ENCODE measurements at places on chromosomes 5 and 9. TPM values are rescaled to one million over a fixed set of nuclear protein-coding genes. Genes with fewer than 3 reads are reported as not detected.
A peak's percentile ranks its signal among the peaks of the same experiment; 100 is the strongest.

GRCh38 chr9:135531096-135531495 is 9.9 kb downstream of the LCN1 start:
- no peak for DNase-seq
- peaks cover 7% of the 10 kb centered on the region for H3K27me3 ChIP-seq
- no peaks in the 10 kb centered on the region for H3K4me1 ChIP-seq
- no peaks in the 10 kb centered on the region for H3K36me3 ChIP-seq

DNA sequence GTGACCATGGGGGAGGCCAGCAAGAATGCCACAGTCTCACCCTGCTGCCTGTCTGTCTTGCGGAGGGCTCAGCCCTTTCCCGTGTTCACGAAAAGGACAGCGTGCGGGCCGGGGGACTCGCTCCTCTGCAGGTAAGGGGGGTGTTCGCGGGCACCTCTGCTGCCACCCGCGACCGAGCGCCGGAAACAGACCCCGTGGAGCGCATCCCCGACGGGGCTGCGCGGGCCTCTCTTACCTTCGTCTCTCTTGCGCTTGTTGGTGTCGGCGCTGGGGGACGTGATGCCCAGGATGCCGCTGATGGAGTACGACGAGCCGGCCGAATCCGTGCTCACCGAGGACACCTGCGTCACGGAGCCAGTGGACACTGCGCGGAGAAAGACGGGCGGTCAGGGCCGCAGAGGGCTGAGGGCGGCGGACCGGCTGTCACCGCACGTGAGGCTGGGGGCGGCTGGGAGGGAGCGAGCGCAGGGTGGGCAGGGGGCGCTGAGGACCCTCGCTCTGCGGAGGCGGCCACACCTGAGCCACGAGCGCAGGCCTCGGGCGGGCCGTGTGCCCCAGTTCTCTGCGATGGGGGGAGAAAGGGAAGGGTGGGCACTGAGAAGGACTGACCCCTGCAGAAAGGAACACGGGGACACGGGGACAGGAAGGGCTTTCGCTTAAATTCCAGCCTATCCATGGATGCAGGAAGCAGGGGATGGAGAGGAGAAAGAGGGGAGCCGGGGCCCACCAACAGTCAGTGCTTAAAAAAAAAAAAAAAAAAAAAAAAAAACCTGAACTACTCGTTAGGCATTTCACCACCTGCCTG is 31.5 kb downstream of the PAX5 start:
- H3K36me3 ChIP-seq: no peaks in the 10 kb centered on the region
- no peaks in the 10 kb centered on the region for H3K4me1 ChIP-seq
- H3K27ac ChIP-seq: no peak overlapping the region
- DNase-seq: no peak
- no peak overlapping the region for H3K4me3 ChIP-seq

CXCL14 gene
- total RNA-seq: not detected

- H3K36me3 ChIP-seq: no peaks in the 10 kb centered on the region
- peak; percentile 76 for DNase-seq
Measured at GRCh38 chr5:107476783-107477182, 194.0 kb downstream of the EFNA5 start.

DNA sequence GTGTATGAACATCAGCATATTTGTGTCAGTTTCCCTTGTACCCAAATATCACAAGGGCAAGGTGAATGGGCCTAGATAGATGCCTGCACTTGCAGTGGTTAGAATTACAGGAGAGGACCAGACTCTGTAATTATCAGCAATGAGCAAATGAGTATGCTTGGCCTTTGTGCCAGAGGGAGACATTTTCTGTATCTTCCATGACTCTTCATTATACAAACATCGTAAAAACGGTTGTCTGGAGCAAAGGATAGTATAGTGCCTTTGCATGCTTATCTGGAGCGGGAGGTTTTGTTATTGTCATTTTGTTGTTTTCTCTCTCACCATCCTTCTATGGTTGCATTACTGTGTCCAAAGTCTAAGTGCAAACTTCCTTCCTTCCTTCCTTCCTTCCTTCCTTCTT is 1568.5 kb upstream of the NUDT12 start:
- H3K27me3 ChIP-seq: no peaks in the 10 kb centered on the region
- H3K4me3 ChIP-seq: no peak overlapping the region
- no peak overlapping the region for H3K27ac ChIP-seq

RECK gene
- 4.3 TPM for total RNA-seq

LMAN2 gene
- 112 TPM for total RNA-seq

GRCh38 chr5:167658889-167659288 is 632.6 kb upstream of the WWC1 start:
- H3K4me1 ChIP-seq: no peaks in the 10 kb centered on the region
- DNase-seq: no peak

DNA sequence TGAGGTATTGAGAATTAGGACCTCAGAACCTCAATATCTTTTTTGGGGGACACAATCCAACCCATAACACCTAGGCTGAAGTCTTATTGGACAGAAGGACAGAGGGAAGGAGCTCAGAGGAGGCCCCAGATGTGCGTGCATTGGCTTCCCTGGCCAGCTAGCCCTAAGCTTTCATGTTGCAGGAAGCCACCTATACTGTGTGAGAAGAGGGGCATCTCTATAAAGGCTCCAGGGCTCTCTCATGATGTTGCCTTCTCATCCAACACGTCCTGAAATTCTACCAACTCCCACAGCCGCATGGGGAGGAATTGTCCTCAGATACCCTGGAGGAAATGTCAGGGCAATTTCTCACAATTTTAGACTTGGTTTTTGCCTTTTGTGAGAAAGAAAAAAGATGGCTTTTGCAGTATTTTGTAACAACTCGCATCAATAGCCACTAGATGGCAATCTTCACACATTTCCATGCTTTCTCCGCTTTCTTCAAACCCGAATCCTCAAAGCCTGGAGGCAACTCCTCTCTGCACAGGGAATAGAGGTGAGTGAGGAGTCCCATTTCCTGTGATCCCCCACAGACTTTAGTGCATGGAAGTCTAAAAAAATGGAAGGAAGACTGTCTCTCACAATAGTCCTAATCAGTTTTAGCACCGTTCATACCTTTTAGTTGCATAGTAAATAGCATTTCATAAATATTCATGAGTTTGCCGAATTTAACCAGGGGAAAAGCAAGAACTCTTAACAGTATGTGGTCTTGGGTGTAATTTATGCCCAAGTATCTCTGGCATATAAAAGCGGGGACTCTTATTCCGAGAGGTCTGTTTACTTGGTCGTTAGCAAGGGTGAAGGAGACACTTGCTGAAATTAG is 7.4 kb upstream of the PPP3R2 start:
- no peaks in the 10 kb centered on the region for H3K4me1 ChIP-seq
- no peaks in the 10 kb centered on the region for H3K27me3 ChIP-seq
- no peaks in the 10 kb centered on the region for H3K36me3 ChIP-seq
- H3K27ac ChIP-seq: no peak overlapping the region

TAF11L10 gene
- not detected for total RNA-seq

GRCh38 chr5:68673106-68673822 is 420.6 kb upstream of the SLC30A5 start:
- no peaks in the 10 kb centered on the region for H3K4me1 ChIP-seq
- H3K27ac ChIP-seq: no peak overlapping the region
- no peaks in the 10 kb centered on the region for H3K36me3 ChIP-seq
- DNase-seq: no peak

DNA sequence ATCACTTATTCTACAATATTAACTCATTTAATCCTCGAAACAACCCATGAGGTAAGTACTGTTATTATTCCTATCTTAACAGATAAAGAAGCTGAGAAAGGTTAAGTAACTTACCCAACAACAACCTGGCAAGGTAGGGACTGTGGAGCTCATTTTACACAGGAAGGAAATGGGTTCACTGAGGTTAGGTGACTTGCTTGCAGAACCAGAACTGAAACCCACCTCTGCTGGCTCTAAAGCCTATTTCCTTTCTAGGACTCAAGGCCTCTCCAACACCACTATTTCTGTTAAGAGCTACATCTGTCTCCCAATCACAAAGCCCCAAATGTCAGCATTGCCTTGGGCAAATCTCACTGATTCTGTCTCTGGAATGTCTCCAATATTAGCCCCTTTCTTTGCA is 38.9 kb upstream of the IFNK start:
- H3K27me3 ChIP-seq: no peaks in the 10 kb centered on the region
- H3K4me1 ChIP-seq: peaks cover 9% of the 10 kb centered on the region
- no peak overlapping the region for H3K27ac ChIP-seq
- H3K4me3 ChIP-seq: no peak overlapping the region
- DNase-seq: no peak

KCNT1 gene
- total RNA-seq: not detected

DNA sequence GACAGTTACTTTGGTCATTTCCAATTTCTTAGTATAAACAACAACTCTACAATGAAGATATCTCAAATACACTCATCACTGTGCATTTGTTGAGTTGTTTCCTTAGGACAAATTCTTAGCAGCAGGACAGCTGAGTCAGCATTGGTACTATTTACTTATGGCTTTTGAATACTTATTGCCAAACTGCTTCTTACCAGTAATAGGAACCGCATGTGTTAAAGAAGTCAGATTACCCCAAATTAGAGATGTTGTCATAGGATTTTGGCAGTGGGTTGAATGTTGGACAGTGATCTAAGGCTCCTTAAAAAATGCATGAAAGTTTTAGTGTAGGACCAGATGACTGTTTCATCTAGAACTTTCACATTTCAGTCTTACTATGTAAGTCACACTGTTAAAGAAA is 280.1 kb upstream of the DMRT1 start:
- H3K27me3 ChIP-seq: no peaks in the 10 kb centered on the region
- H3K27ac ChIP-seq: no peak overlapping the region
- no peaks in the 10 kb centered on the region for H3K4me1 ChIP-seq
- no peak overlapping the region for H3K4me3 ChIP-seq

PCDHB9 gene
- not detected for total RNA-seq

DNA sequence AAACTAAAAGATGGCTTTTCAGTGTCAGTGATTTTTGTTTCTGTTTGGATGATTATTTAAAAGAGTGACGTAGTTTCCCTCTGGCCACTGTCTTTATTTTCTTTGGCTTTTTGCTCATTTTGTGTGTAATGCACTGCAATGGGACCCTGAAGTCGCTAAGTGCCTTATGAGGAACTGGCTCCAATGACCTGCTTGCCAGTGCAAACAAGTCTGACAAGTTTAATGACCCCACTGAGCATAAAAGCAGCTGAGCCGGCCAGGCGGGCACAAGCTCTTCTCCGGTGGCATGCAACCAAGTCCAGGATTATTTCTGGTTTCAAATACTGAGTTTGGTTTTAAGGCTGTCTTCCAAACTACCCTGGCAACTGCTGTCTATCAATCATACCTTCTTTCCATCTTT is 15.6 kb upstream of the GNA14 start:
- H3K27ac ChIP-seq: no peak overlapping the region
- H3K27me3 ChIP-seq: no peaks in the 10 kb centered on the region
- no peaks in the 10 kb centered on the region for H3K4me1 ChIP-seq
- no peaks in the 10 kb centered on the region for H3K36me3 ChIP-seq
- DNase-seq: no peak

GRCh38 chr5:3218916-3219650 is 376.5 kb upstream of the IRX1 start:
- DNase-seq: no peak
- H3K4me1 ChIP-seq: no peaks in the 10 kb centered on the region
- no peak overlapping the region for H3K27ac ChIP-seq
- H3K4me3 ChIP-seq: no peak overlapping the region
- H3K27me3 ChIP-seq: no peaks in the 10 kb centered on the region

CCDC183 gene
- 0.73 TPM for total RNA-seq
